ENCODE measurements at places on chromosomes 16 and 17.

GRCh38 chr16:13080531-13080930 is 179.1 kb downstream of the SHISA9 start:
- no peak for DNase-seq

DNA sequence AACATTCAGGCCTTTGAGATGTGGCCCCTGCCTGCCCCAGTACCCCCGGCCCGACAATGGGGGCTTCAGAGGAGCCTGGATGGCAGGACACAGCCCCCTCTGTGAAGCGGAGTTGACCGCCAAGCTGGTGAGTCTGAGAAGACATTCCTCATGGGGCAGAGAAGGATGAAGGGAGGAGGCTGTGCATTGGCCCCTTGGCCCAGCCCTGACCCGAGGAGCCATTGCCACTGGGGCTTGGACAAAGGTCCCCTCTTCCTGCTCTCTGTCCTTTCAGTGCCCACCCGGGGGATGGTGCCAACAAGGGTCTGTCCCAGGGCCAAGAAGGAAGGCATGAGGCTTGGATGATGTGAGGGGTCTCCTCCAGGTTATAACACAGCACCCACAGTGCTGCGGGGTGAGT is 30.9 kb upstream of the PHB1 start:
- no peak for DNase-seq

DNA sequence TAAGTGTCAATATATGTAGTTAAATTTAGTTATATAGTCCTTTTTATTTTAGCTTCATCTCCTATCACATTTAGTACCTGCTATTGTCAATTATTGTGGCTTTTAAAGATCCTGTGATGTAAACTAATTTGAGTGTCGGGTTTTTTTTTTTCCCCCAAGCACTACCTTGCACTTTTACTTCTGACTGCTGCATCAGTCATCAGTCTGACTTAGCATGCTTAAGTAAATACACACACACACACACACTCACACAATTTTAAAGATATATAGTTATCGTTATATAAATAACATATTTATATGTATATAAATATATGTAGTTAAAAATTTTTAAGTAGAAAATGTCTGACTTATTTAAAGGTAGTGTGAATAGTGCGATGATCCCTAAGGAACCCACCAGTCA is 127.2 kb downstream of the BCAS3 start:
- no peak for DNase-seq

DNA sequence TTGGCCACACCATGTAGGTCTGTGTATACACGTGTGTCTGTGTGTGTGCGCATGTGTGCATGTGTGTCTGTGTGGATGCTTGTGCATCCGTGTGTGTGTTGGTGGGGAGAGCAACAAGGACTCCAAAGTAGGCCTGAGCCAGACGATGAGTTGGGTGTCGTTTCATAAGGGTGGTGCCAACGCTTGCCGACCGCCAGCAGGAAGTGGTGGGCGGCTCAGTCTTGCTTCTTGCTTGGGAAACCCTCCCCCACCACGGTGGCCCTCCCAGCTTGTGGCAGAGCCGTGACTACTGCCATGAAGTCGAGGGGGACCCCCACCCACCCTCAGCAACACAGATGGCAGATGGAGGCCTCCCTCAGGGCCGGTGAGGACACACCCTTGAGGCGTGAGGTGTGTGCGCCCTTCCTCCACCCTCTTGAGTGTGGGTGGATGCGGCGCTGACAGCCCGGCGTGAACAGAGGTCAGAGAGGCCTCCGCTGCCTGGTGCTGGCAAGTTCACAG is 17.5 kb downstream of the SBK1 start:
- peak; percentile 76 for DNase-seq

DNA sequence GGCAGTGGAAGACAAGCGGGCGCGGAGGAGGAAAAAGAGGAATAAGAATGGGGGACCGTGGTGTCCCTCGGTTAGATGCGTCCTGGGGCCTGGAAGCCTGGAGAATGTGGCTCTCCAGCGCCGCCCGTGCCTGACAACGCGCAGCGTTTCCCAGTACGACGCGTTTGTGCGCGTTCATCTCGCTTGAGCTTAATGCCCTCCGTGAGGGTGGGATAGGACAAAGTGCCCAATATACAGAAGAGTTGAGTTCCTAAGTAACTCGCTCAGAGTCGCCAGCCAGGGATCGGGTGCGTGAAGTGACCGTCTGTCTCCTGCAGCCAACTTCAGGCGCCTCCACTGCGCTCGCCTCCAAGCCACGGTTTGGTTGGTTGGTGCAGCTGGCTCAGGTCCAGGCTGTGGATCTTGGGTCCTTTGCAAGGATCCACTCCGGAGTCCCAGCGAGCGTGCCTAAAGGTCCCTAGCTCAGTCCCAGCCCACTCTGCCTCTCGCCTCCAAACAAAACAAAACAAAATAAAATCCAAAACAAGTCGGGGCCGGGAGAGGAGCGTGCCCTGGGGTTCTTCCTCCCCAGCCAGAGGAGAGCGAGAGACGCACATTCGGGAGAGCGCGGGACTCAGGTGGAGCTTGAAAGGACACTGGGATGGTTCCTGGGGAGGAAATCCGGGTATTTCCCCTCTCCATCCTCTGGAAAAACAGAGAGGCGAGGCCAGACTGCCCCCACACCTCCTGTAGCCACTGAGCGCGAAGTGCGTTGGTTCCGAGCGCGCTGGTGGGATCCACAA is 974 bp downstream of the GALR2 start:
- no peak for DNase-seq

GRCh38 chr16:7419441-7419840 is 86.8 kb downstream of the RBFOX1 start:
- DNase-seq, result no peak

DNA sequence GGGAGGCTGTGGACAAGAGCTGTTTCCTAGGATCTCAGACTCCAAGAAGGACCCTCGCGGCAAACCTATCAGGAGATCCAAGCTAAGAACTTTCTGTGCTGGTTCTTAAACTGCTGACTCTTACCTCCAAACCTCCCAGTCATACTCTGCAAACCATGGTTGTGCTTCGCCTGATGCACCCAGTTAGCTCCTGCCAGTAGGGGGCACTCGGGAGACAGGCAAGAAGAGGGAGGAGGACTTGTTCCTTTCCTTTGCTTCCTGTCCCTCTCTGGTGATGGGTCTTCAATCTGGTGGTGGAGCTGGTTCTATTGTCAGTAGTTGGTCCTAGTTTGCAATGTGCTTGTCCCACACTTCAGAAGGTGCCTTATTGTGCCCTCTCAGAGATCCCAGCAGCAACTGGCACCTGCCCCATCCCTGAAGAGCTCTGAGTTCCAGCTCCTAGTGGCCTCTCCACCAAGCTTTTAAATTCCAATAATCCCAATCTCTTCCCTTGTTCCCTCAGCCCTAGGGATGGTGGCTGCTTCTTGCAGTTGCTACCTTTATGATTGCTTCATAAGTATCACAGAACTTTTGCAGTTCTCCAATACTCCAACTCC is 113.5 kb upstream of the RPL38 start:
- DNase-seq, result no peak

GRCh38 chr17:49486012-49486641 is 9.0 kb upstream of the NGFR start:
- DNase-seq, result no peak

DNA sequence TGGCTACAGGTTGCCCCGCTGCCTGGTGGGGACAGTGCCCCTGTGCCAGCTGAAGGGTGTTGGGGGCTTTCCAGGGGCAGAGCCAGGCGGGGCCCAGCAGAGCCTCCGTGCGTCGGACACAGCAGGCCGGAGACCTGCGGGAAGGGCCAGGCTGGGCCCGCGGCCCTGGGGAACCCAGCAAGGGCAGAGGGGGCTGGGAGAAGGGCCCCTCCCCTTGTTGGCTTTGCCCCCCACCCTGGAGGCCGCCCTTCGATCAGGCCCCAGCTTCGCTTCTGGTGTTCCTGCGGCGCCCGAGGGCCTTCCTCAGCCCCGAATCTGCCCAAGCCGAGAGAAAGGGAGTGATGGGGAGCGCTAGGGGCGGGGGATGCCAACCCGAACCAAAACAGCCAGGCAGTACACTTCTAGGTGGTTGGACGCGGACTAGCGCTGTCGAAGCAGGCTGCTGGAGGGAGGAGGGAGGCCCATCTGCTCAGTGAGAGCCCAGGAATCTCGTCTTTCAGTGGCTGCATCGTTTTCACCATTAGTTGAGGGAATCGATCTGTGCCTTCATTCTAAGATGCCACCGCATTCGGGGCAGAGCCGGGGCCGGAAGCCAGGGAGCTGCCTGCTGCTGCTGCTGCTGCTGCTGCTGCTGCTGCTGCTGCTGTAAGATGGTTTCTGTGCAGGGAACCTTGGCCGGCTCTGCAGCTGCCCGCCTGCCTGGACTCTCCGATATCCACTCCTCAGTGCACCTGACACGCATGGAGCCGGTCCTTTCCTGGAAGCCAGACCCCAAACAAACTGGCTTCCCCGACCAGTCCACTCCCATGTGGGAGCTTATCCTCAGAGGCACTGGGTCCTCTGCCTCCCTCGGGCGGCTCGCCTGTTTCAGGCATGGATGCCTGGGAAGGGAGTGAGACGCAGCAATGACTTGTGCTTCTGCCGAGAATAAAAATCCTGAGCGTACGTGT is 1.7 kb downstream of the JPH3 start:
- DNase-seq, result no peak

GRCh38 chr17:37746617-37747016 is 1.8 kb upstream of the HNF1B start:
- no peak for DNase-seq

- DNase-seq, result no peak
Measured at GRCh38 chr16:57617604-57618111, 10.8 kb upstream of the ADGRG1 start.

DNA sequence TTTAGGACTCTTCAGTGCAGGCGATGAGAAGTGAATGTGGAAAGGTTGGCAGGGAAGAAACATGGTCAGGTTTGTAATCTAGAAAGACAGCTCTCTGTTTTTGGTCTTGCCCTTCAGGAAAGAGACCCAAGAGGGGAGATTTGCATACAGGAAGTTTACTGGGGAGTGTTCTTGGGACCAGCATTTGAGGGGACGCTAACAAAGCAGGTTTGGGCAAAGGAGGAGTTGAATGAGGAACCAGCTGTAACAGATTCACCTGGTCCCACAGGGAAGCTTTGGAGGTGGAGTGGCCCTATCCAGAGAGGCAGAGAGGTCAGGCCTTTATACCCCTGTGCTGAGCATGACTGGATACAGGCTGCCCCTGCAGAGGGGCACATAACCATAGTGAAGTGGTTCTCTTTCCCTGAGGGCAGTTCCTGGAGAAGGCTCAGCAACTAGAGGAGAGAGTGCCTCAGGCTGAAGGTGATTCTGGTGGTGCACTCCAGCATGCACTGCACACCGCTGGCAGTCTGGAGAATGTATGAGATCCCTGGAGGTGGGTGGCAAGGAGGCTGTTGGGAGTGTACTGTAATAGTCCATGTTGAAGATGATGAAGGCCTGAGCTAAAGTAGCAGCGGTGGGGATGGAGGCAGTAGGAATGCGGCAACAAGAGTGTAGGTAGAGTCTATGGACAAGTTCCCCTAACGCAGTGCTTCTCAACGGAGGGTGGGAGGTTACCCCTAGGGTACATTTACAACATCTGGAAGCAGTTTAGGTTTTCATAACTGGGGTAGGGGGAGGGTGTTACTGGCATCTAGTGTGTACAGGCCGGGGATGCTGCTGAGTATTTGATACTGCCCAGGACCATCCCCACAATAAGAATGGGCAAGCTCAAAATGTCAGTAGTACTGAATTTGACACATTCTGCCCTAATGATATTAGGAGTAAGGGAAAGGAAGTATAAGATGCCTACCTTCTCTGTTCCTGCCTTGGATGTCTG is 37.2 kb downstream of the MAP2K6 start:
- DNase-seq, result no peak

- no peak for DNase-seq
Measured at GRCh38 chr16:13811834-13812233, 108.1 kb upstream of the ERCC4 start.

- DNase-seq, result no peak
Measured at GRCh38 chr17:34195987-34196386, 59.1 kb upstream of the CCL2 start.

DNA sequence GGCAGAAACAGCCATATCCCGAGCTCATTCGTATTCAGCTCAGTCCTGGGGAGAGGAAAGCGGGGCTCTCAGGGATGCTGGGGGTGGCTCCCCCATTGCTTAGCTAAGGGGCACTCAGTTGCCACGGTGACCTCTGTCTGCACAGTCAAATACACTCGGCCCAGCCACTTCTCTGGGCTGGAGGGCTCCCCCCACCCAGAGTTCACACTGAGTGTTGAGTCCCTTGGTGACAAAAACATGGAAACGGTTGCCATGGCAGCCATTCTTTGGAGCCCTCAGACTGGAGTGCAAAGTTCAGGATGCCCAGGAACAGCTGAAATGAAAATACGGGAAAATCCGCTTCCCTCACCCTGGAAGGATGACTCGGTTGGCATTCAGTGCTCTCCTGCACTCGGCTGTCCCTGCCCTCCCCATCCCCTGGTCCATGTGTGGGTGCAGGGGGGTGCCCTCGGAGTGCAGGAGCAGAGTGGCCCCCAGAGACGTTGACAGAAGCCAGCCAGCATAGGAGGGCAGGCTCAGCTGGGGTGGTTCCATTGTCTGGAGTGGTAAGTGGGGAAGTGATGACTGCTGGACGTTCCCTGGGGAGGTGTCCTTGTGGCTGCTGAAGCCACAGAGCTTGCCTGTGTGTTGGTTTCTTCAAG is 216.5 kb downstream of the NTN1 start:
- no peak for DNase-seq

DNA sequence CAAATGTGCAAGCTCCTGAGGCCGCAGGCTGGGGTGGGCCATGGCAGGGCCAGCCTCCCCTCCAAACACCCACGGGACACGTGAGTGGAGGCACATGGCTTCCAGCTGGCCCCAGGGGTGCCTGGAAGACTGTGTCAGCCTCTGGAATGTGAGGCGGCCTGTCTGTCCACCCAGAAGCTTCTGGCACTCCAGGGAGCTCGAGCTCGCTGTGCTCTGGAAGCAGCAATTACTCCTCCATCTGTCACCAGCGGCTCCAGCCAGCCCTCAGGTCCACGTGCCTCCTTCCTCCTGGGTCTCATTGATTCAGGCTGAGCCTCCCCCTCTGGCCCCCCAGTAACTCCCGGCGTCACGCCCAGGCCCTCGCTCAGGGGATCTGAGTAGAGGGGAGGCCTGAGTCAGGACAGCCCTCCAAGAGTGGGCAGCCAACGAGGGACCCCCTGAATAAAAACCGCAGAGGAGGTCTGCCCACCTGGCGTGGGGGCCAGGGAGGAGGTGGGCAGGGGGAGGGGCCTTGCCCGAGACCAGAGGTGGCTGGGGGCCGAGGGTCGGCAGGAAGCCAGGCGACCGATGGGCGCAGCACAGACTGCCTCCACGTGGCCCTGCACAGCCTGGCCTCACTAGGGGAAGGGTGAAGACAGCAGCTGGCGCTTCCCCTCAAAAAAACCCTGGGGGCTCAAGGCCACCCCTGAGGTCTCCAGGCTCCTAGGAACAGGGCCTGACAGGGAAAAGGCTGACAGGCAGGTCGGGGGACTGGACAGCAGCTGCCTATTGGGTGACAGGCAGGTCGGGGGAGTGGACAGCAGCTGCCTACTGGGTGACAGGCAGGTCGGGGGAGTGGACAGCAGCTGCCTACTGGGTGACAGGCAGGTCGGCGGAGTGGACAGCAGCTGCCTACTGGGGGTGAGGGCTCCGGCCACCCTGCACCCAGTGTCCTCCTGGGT is 11.9 kb downstream of the PIEZO1 start:
- DNase-seq, result no peak
